ENCODE measurements at places on chromosomes 1 and 21.

DNA sequence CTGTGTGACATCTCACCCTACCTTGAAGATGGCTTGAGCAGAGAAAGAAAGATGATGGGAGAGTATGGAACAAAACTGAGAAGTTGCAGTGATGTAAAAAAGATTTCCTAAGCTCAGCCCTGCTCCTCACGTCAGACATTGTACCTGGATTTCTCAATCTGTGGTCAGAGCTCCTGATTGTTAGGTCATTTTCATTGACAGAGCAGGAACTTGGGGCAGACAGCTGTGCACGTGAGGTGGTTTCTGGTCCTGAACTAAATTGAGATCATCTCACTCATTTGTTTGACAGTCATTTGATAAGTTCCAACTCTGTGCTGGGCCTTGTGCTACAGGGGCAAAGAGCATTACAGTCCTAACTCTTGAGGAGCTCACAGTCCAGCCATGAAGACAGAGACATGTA is 10.2 kb downstream of the TRAF3IP3 start:
- no peak for DNase-seq

- no peak for DNase-seq
Measured at GRCh38 chr21:33948096-33948950, 32.7 kb upstream of the ATP5PO start.

- DNase-seq: peak; percentile 15
Measured at GRCh38 chr1:12166834-12167492, at the start of gene TNFRSF1B. TSS of gene TNFRSF1B (plus strand) at chr1:12166991. CDS start at chr1:12167092, 101 bp downstream.

DNA sequence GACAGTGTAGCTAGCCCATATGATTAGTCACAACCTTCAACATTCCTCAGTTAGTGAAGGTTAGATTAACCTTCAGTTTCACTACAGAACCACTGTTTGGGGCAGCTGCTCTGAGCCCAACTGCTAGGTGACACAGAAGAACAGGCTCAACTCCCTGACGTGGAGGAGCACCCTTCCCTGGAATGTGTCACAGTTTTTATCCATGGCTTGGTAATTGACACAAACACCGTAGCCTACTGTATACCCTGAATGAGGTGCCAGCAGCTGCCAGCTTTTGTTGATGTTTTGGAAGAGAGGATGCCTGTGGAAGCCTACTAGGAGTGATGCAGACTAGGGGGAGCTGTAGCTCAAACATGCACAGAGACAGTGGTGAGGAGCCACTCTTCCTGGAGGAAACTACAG is 56.6 kb upstream of the CR2 start:
- no peak for DNase-seq

DNA sequence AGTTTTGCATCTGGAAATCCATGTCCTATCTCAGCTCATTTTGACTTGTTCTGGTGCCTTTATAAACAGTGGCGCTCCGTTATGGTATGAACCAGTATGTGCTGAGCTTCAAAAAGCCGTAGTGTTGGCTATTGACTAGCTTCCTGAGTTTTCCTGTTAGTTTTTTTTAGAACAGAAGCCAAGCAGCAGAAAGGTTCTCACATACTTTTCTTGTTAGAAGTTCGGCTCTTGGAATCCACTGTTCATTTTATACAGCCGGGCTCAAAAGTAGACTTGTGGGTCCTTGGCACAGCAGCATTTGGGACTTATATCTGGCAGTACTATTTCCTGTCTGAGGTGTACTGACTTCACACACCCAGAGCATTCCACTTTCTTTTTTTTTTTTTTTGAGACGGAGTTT is 63.8 kb downstream of the TBCE start:
- no peak for DNase-seq

- no peak for DNase-seq
Measured at GRCh38 chr1:115412286-115412685, 74.2 kb upstream of the NGF start.
